ENCODE measurements at places on chromosomes 16 and 17.

DNA sequence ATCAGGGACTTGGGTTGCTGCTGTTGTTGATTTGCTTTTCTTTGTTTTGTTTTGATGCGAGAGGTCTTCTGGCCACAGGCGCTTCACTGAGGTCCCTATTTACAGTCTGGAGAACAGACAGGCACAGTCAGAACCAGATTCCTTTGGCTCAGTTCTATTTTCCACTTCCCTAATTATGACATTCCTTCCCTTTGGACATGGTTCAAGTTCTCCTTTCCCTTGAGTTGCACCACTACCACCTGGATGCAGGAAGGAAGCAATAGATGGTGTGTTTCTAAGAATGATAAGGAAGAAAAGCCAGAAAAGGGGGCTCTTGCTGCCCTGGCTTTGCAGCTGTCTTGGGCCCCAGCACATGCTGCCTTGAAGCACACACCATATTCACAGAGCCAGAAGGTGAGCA is 160.6 kb downstream of the MAF start:
- DNase-seq = no peak

GRCh38 chr17:16294560-16294959 is 58.7 kb downstream of the CENPV start:
- DNase-seq = no peak

GRCh38 chr17:8124350-8125153 is 646 bp upstream of the HES7 start:
- DNase-seq = peak; percentile 63

DNA sequence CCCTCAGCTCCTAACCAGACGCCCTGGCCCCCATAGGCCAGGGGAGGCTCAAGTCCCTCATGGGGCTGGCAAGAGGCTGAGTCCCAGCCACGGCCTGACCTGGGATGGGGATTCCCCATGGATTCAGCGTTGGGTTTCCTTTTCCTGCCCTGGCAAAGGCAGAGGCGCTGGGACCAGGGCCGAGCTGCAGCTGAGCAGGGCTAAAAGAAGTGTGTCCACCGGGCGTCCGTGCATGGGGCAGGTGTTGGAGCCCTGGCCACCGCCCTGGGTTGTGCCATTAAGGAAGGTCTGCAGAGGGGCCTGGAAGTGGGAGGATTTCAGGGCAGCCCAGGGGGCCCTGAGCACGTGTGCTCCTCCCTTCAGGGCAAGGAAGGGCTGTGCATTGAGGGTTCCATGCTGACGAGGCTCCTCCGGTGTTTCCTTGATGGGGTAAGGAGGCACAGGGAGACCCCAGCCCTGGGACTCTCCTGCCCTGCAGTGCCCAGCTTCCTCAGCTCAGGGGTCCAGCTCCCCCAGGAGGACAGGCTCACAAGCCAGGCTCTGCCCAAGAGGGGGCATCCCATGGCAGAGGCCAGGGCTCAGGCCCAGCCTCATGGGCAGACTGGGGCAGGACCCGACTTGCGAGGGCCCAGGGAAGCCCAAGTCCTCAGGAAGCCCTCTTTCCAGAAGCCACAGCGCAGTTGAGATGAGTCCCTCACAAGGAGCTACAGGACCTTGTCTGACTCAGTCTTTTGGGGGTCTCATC is 10.1 kb downstream of the TBC1D26 start:
- DNase-seq = no peak

GRCh38 chr17:67229109-67229955 is 15.7 kb downstream of the HELZ start:
- DNase-seq = no peak

DNA sequence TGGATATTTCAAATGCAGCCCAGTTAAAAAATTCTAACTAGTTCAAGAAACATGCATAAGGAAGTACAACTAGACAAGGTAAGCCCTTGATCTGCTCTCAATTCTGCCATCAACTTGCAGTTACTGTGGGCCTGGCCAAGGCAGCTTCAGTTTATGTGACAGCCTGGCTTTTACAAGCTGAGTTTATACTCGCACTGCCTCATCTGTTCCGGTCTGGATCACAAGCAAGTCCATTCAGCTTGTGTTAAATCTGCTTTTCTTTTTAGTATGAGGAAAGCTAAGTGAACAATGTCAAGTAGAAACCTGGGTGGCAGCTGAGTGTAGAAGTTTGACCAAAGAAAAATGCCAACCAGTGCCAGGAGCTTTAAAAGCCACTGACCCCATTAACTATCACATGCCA is 76.6 kb upstream of the CORO6 start:
- no peak for DNase-seq

GRCh38 chr17:72372185-72372584 is 251.4 kb downstream of the SOX9 start:
- DNase-seq = no peak

DNA sequence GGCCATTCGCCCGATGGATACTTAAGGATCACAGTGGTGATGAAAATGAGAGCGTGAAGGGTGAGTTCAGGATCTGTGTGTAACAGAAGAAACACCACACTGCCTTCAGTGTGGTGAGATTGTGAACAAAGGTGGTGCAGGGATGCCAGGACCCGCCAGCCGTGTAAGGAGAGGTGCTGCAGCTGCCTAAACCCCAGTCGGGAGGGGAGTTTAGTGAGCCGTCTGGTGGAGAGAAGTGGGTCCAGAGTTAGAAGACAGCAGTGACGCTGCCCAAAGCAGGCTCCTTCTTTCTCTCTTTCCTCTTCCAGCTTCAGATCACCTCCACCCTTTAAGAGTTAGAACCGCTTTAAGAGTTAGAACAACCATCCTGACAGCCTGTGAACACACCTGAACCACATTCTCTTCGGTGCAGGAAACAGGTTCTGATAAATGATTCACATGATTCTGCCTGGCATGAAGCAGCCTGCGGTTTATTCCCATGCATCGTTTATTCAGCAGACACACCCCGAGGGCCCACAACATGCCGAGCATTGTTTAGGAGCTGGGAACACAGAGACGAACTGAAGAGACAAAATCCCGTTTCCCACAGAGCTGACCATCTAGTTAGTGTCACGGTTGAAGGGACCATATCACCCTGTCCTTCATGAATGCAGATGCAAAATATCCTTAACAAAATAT is 84.0 kb upstream of the DNAH17 start:
- DNase-seq = peak; percentile 38

DNA sequence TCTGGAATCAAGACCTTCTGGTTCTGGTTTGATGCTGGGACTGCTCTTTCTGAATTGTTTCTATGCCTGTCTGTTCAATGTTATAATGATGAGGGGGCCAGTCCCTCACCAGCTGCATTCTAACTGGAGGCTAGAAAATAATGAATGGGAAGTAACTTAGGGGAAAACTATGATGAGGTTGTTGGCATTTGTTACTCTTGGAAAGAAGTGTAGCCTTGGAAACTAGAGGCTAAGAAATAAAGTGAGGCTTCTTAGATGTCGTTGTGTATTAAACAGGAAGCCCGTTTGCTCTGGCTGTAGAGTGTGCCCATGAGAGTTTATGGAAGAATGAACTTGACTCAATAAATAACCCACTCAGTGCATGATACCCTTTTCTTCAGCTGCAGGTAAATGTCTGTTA is 140.8 kb downstream of the PRKCA start:
- DNase-seq = no peak

DNA sequence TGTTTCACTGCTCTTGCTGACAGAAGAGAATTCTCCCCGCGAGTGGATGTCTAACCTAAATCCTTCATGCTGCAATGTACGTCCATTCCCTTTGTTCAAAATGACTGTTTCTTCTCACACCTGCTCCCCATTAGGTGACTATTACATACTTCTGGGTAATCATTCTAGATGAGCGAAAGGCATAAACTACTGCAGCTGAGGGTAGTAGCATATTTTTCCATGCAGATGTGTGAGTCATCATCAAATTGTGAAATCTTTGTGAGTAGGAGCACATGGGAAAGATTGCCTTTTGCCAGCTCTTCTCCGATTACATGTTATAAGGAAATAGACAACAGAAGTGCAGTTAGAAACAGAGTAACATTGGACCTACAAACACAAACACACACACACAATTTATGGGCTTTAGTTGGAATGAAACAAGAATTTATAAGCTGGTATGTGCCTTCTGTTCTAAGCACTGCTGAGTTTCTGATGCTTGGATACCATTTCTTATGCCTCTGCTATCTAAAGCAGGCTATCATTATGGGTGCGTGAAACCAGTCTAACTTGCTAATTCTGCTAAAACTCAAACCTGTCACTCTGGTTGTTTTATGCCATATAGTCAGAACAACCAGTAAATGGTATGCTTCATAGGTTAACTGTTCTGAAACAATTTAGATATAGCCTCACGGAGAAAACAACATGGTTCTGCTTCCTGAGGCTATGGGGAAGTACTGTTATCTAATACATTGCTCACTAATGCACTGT is 346.9 kb upstream of the PSMD7 start:
- DNase-seq = no peak

GRCh38 chr17:1800240-1800639 is 29.5 kb downstream of the SMYD4 start:
- DNase-seq = no peak

All from sciatic nerve (tissue), 2 donors.